Heart left ventricle (tissue), 16 donors: ENCODE measurements at places on chromosomes 11 and 22.

DNA sequence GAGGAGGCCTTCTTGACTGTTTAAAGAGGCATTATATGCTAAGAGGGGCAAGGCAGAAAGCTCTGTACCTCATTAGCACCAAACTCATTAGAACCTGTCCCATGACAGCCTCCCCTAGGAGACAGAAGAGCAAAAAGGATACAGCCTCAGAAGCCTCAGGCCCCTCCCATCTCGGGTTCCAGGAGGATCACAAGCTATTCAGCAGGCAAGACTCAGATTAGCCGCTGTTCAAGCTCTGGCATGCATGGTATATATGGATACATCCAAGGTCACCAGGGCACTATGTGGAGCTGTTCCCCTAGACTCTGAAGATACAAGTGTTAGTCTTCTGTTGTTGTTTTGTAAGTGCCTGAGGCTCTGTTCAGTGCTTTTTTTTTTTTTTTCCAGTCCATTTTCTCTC is 32.1 kb downstream of the ATXN10 start:
- no peak for DNase-seq

DNA sequence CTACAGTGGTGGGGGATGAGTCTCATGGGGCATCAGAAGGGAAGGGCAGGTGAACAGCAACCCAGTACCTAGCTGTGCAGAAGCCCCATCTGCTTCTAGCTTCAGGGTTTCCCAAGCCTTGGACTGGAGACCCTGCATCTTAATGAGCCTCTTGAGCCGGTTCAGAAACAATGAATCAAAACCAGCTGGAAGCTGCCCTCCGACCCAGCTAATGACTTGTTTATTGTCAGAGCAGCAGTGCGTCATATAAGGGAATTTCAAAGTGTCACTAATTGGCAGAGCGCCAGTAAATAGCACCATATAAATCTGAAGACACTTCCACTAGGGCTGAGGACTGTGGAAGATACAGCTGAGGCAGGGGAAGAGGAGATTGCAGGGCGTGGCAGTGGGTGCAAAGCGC is 57.5 kb downstream of the RPUSD4 start:
- no peak for DNase-seq

GRCh38 chr11:30316237-30316636 is 6.7 kb upstream of the ARL14EP start:
- DNase-seq: no peak

GRCh38 chr22:35219012-35219411 is 38.3 kb upstream of the HMGXB4 start:
- no peak for DNase-seq

GRCh38 chr22:27133681-27134314 is 476.4 kb downstream of the MIAT start:
- no peak for DNase-seq

GRCh38 chr11:107591378-107592230 is 657 bp downstream of the ELMOD1 start:
- no peak for DNase-seq

GRCh38 chr11:118623269-118623655 is 15.8 kb downstream of the PHLDB1 start:
- DNase-seq: peak; percentile 42

GRCh38 chr11:7555052-7555699 is 41.4 kb downstream of the PPFIBP2 start:
- peak; percentile 76 for DNase-seq

GRCh38 chr11:117953024-117953671 is 23.9 kb upstream of the TMPRSS13 start:
- DNase-seq: no peak

DNA sequence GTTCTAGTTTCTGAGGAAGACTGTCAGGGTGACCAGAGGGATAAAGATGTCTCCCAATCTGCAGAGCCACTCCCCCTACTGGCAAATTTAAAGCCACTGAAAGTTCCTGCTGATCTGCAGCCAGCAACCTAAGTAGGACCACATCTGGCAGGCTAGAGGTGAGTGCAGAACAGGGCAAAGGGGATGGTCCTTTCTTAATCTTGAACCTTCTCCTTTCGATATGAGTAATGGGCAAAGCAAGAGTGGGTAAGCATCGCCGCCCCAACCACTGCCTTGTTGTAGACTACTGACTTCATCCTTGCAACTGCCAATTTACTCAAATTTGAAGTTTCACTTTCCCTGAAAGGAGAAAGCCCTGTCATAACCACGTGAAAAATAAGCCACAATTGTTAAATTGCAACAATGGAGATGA is 30.7 kb downstream of the SCUBE2 start:
- DNase-seq: no peak

- no peak for DNase-seq
Observed at GRCh38 chr11:132186699-132187098, 816.3 kb downstream of the NTM start.

GRCh38 chr22:41557401-41558240 is 3.2 kb upstream of the CSDC2 start:
- peak; percentile 89 for DNase-seq

DNA sequence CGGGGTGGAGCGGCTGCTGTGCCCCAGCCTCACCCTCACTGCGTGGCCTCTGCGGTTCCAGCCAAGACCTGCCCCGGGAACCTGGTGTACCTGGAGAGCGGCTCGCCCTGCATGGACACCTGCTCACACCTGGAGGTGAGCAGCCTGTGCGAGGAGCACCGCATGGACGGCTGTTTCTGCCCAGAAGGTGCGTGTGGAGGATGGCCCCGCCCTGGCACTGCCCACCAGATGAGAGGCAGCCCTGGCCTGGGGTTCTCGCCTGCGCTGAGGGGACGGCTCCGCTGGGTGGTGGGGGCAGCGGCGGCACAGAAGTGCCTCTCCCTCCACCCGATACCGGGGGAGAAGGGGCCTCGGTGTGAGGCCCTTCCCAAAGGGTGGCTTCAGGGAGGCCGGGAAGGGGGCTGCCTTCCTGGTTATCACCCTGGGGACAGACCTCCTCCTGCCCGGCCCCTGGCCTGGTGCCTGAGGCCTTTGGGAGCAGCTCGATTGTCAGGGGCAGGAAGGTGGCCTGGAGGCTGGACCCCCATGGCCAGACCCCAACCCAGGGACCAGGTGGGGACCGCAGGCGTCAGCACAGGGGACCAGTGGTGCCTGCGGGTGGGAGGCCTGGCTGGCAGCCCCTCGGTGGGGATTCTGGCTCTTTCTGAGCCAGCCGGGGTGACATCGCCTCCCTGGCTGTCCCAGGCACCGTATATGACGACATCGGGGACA is 7.1 kb downstream of the MUC2 start:
- no peak for DNase-seq
